ENCODE measurements at places on chromosomes 6 and 20. TPM values are rescaled to one million over a fixed set of nuclear protein-coding genes. Genes with fewer than 3 reads are reported as not detected.

The LAMA2 gene
- total RNA-seq = 1.9 TPM

The WASF1 gene
- total RNA-seq = 13.7 TPM

- no peak overlapping the region for H3K27ac ChIP-seq
- DNase-seq = no peak
- peaks cover 25% of the 10 kb centered on the region for H3K4me1 ChIP-seq
- no peaks in the 10 kb centered on the region for H3K36me3 ChIP-seq
- H3K27me3 ChIP-seq = no peaks in the 10 kb centered on the region
Observed at GRCh38 chr6:97630604-97631003, 347.6 kb upstream of the MMS22L start.

- H3K36me3 ChIP-seq = peaks cover 25% of the 10 kb centered on the region
- H3K27ac ChIP-seq = no peak overlapping the region
- peaks cover 38% of the 10 kb centered on the region for H3K4me1 ChIP-seq
- H3K27me3 ChIP-seq = no peaks in the 10 kb centered on the region
- no peak for DNase-seq
Observed at GRCh38 chr20:32391003-32391402, 32.9 kb downstream of the ASXL1 start.

All from chondrocyte (in vitro differentiated cells).